ENCODE measurements at places on chromosomes 11 and 22. TPM values are rescaled to one million over a fixed set of nuclear protein-coding genes. Genes with fewer than 3 reads are reported as not detected.

LARGE2 gene
- polyA plus RNA-seq: 0.44 TPM

TBX1 gene
- 17.2 TPM for polyA plus RNA-seq

ANO1 gene
- polyA plus RNA-seq: 5.5 TPM

F2 gene
- not detected for polyA plus RNA-seq

SCT gene
- 127 TPM for polyA plus RNA-seq

TRIM29 gene
- 2.9 TPM for polyA plus RNA-seq

TPBGL gene
- 0.30 TPM for polyA plus RNA-seq

ZBTB16 gene
- 5.5 TPM for polyA plus RNA-seq

GRIA4 gene
- 19.4 TPM for polyA plus RNA-seq

PKDREJ gene
- 0.58 TPM for polyA plus RNA-seq

SIRT3 gene
- polyA plus RNA-seq: 25.5 TPM

TRIM49D1 gene
- polyA plus RNA-seq: not detected

RCOR2 gene
- 11.0 TPM for polyA plus RNA-seq

POU2AF3 gene
- polyA plus RNA-seq: 4.7 TPM

BEST1 gene
- 4.8 TPM for polyA plus RNA-seq

COMMD9 gene
- 64.3 TPM for polyA plus RNA-seq

TCN1 gene
- 0.31 TPM for polyA plus RNA-seq

SYT12 gene
- polyA plus RNA-seq: 0.18 TPM

RTN4R gene
- 25.1 TPM for polyA plus RNA-seq

GUCY1A2 gene
- polyA plus RNA-seq: 5.9 TPM

CELSR1 gene
- polyA plus RNA-seq: 7.6 TPM

LIF gene
- 0.90 TPM for polyA plus RNA-seq

ISX gene
- not detected for polyA plus RNA-seq

OR8D1 gene
- polyA plus RNA-seq: not detected

SCGB1D2 gene
- not detected for polyA plus RNA-seq

PYGM gene
- 300 TPM for polyA plus RNA-seq

NUP50 gene
- 18.7 TPM for polyA plus RNA-seq

VPS51 gene
- polyA plus RNA-seq: 162 TPM

All from hindlimb muscle (tissue), 1 donor.